ENCODE measurements at places on chromosomes 12 and 14. TPM values are rescaled to one million over a fixed set of nuclear protein-coding genes. Genes with fewer than 3 reads are reported as not detected.

The RTN1 gene
- 3.7 TPM for total RNA-seq

The FKBP3 gene
- 51.6 TPM for total RNA-seq

The SERPINA10 gene
- not detected for total RNA-seq

The FAM90A1 gene
- not detected for total RNA-seq

The ZNF664 gene
- 38.0 TPM for total RNA-seq

The COQ6 gene
- total RNA-seq = 29.4 TPM

The NRXN3 gene
- total RNA-seq = 0.92 TPM

The KRT83 gene
- not detected for total RNA-seq

The SLCO1B1 gene
- not detected for total RNA-seq

The COL2A1 gene
- not detected for total RNA-seq

GRCh38 chr12:113778432-113779132 lies 187.5 kb downstream of the RBM19 start:
- DNase-seq = no peak

- no peak for DNase-seq
These were observed 128.2 kb downstream of the PTPN11 start for GRCh38 chr12:112546996-112547395.

GRCh38 chr12:127957001-127957660 lies 309.8 kb upstream of the TMEM132C start:
- no peak for DNase-seq

- DNase-seq = no peak
These were observed 85.3 kb downstream of the DPF3 start for GRCh38 chr14:72808564-72808963.

DNA sequence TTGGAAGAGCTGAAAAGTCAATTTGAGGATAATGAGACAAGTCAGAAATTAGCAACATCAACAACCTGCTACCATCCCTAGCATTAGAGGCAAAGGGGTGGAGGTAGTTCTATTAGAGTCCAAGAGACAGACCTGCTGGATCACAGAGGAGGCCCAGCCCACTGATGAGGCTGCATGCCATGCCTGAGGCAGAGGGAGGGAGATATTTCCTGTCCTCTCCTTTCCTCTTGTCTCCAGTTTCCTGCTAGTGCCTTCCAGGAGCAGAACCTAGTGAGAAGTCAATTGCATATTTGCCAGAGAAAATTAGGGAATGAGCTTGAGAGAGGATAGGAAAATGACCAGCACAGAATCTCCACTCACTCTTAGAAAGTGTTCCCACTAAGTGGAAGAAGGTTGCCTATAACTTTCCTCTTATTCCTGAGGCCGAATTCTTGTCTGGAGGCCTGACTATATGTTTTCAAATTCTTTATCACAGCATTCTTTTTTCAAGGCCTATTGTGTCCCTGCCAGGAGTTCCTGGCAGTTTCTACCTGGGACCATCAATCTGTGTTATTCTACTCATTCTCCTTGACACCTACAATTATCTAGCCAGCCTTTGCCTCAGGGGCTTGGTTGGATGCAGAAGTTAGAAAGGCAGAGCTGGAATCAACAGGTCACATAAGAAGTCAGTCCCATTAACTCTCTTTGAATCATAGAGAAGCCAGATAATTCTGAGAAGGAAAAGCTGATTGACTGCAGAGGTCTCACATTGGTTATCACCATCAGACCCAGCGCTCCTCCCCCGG lies 121.9 kb downstream of the EMP1 start:
- DNase-seq = no peak

DNA sequence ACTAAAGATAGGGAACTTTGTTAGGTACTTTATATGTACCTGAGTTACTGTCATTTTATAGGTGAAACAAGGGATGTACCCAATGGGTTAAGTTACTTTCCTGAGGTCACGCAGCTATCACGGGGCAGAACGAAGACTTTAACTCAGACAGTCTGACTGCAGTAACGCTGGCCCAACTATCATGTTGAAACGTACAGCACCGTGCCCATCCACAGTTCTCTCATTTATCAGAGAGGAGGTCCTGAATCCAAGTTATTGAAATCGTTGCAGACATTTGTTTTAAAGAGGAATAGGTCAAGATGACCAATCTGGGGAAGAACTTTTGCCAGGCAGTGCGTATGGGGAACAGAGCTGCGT lies 587 bp upstream of the C12orf75 start:
- no peak for DNase-seq

GRCh38 chr12:823028-823698 lies 70.8 kb downstream of the WNK1 start:
- DNase-seq = no peak

GRCh38 chr14:20294636-20295035 lies 11.1 kb downstream of the TTC5 start:
- DNase-seq = no peak

GRCh38 chr12:116465407-116465806 lies 93.8 kb upstream of the MAP1LC3B2 start:
- DNase-seq = no peak

DNA sequence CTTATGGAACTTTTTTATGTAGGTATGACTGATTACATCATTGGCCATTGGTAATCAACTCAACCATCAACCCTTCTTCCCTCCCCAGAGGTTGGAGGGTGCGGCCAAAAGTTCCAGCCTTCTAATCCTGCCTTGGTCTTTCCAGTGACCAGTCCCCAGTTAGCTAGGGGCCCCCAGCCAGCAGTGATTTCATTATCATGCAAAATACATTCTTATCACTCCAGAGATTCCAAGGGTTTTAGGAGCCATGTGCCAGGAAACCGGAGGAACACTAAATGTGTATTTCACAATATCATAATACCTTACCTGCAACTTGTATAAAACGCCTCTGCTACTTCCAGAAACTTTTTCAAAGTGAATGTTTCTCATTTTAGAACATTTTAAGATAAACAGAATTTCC lies 181.5 kb upstream of the PELI2 start:
- DNase-seq = no peak

DNA sequence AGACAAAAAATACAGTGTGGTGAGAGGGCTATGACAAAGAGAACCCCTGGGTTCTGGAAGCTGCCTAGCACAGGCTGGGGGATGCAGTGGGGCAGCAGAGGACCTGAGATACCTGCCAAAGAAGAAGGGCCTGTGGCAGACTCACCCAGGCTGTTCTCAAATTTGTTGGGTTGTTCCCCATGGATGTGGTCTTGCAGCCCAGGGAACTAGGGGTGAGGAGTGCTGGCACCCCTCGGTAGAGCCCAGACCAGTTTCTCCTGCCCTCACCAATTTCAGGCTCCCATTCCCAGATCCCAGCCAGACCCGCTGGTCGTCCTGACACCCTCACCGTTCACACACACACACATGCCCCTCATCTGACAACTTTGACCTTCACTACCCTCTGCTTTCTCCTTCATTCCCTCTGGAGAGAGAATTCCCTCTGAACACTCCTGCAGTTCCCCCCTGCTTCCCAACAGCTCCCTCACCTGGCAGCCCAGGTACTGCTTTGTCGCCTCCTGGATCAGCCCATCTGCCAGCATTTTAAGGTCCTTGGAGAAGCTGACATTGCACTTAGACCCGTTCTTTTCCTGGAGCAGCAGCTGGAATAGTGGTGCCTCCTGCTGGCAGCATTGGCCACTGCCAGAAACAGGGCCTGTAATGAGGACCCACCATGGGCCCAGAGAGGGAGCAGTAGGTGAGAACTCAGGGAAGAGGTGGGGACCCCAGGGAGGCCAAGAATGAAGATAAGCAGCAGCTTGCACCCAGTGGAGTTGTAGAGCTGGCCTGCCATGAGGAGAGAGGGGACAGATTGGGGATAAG lies 5.9 kb upstream of the GDF11 start:
- DNase-seq = no peak

DNA sequence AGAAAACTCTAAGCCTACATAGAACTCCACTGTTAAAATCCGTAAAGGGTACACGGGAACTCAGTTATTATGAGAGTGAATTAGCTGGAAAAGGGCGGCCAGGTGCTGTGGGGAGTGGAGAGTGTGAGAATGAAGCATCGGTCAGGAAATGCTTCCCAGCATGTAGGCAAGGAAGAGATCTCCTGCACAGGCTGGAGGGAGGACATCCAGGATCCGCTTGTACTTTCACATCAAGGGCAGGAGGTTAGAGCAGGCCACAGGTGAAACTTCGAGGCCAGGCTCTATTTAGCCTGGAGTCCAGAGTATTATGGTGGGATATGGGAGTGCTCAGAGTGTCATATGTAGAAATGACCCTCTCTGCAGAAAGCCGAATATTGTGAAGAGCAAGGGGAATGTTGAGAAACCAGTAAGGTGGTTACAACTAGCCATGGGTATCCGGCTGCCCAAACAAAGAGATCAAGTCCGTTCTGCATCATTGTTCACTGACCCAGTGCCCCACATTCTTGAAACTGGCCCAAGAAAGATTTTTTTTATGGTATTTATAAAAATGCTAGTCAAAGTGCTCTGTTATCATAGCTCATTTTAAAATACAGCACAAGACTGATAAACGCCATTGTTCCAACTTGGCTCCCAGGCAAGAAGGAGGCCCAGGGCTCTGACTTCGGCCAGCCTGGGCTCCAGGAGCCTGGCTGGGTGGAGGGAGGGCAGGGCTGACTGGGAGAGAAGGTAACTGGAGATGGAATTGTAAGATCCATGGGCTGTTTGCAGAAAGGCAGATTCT lies 79.4 kb upstream of the HIF1A start:
- DNase-seq = no peak

- DNase-seq = no peak
These were observed 99.3 kb downstream of the CACNA1C start for GRCh38 chr12:2152134-2152533.

- DNase-seq = no peak
These were observed 171.2 kb downstream of the TTC8 start for GRCh38 chr14:88995437-88996198.

DNA sequence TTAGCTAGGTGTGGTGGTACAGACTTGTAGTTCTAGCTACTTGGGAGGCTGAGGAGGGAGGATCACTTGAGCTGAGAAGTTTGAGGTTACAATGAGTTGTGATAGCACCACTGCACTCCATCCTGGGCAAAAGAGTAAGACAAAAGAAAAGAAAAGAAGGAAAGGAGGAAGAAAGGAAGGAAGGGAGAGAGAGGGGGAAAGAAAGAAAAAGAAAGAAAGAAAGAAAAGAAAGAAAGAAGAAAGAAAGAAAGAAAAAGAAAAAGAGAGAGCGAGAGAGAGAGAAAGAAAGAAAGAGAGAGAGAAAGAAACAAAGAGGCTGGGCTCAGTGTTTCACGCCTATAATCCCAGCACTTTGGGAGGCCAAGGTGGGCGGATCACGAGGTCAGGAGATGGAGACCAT lies 10.3 kb upstream of the GNPTAB start:
- DNase-seq = no peak

GRCh38 chr12:124422142-124422569 lies 127.3 kb downstream of the RFLNA start:
- DNase-seq = no peak

DNA sequence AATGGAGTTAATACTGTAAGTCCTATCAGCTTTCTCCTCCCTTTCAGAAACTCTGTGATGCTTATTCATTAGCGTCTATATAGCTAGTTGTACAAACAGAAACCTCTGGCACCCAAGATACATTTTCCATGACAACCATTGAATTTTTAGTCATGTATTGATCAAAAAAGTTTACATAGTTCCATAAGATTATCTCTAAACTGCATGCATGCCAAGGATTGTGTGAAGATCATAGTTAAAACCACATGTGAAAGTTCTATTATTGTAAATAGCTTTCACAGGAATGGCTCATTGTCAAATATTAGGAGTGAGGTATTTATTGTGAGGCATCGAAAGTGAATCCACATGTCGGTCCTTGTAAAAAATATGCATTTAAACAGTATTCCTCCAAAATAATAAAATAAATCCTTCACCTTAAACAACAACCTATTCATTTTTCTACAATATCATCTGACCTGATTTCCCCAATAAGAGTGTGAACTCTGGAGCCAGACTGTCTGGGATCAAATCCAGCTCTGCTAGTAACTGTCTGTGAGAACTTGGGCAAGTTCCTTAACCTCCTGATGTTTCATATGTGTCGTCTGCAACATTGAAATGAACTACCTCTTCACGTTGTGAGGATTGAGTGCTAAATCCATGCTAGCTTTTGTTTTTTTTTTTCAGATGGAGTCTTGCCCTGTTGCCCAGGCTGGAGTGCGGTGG lies 10.6 kb upstream of the CDKL1 start:
- DNase-seq = no peak

GRCh38 chr12:119666226-119666795 lies 1.6 kb upstream of the PRKAB1 start:
- no peak for DNase-seq

DNA sequence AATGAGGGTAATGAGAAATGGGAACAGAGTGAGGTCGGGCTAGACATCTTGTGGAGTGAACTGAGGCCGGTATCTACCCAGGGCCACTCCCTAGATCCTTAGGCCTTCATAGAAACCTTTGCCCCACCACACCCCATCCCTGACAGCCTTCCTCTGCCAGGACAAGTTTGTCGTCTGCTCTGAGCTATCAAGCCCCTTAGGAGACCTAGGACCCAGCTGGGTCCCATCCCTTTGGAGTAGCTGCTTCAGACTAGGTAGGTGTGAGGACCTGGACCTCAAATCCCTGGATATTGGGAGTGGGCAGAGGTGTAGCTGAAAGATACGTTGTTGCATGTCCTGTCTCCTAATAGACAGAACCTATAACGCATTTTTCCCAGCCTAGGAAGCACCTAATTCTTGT lies at the start of gene TMEM253:
TMEM253 (plus strand) TSS at position 136 of the 400 bp plus-strand sequence. CDS start 278 bp downstream, outside the sequence.
- no peak for DNase-seq

GRCh38 chr14:86858031-86858430 lies 1135.0 kb downstream of the GALC start:
- DNase-seq = no peak

GRCh38 chr14:63046339-63047268 lies 1.3 kb upstream of the KCNH5 start:
- DNase-seq = no peak

GRCh38 chr14:65476273-65476941 lies 63.9 kb downstream of the FUT8 start:
- DNase-seq = no peak

- DNase-seq = peak; percentile 62
These were observed 34.8 kb downstream of the HIGD1C start for GRCh38 chr12:50986966-50987737.

DNA sequence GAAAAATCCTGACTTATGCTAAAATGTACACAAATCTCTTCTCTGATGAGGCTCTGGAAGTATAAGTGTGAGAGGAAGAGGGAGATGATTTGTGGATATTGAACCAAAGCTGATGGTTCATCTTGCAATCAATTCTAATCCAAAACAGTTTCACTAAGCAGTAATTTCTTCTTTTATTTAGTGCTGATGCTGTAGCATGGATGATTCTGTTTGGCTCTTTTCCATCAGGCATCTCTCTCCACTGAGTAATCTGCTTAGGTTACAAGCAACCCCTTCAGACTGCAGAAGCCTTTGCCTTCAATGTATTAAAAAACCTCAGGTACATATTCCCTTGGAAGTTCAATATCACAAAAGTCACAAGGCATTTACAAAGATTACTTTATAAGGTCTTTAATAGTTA lies 159.1 kb upstream of the CCDC198 start:
- no peak for DNase-seq

DNA sequence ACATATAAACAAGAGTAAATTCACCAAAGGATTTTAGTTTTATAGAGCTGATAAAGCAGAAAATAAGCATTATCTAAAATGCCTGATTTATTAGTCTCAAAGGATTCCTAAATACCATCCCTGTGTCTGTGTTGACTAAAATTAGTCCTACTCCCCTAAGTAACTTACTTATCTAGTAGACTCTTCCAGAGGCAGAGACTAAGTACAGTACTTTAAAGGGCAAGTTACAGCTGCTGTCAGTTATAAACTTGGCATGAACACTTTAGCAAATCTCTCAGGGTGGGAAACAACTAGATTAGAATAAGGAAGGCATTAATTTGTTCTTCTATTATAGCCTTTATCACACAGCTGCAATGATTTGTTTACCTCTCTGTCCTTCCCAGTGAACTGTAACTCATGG lies 46.0 kb downstream of the ATP2B1 start:
- no peak for DNase-seq

All from glomerular endothelial cell (primary cell).